NCI-H2107 (cell line): ENCODE measurements at places on chromosomes 7 and 10.

DNA sequence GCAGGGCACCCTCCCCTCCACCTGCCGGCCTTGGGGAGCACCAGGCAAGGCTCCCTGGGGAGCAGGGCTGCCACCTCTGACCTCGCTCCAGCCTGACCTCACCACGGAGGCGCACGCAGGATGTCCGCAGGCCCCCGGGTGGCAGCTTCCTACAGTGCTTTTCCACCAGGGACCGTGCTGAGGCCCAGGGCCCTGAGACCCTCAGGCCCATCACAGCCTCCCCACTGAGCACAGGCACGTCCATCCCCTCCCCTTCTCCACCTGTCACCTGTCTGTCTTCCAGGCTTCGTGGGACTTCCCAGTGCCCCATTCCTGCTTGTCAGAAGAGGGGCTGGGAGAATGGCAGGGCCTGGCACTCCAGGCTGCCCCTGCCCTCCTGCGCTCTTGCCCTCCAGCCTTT, 90.1 kb downstream of the LHPP start:
- no peak for DNase-seq

- DNase-seq: no peak
Measured at GRCh38 chr7:150566123-150566522, 1.1 kb upstream of the GIMAP4 start.

- no peak for DNase-seq
Measured at GRCh38 chr7:141646826-141647480, 55.0 kb downstream of the DENND11 start.

GRCh38 chr7:39073432-39073831, 95.7 kb downstream of the POU6F2 start:
- no peak for DNase-seq

DNA sequence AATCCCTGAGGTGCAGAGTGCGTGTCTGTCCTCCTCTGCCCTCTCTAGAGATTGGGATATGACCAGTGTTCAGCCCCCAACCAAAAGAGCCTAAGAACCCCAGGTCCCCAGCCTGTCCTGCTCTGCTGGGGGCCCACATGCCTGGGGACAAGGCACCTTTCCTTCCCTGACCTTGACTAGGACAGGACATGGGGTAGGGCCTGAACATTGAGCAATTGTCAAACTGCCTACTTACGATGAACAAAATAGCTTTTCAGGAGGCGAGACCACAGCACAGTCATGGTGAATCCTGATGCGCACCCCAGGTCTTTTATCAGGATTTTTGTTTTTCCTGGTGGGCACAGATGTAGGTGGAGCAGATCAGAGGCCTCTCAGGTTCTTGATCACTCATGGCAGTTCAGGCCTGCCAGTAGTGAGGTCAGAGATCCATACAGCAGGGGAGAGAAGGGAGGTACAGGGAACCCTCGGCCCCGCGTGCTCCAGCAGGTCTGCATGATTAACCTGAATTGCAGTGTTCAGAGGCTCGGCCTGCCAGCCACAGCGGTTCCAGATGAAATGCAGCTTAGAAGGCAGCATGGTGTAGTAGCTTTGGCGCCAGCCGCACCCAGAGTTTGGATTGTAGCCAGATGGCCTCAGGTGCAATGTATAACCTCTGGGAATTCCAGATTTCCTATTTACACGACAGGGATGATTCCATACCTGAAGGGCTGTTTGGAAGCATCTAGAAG, 191.3 kb downstream of the CUX1 start:
- peak; percentile 57 for DNase-seq

DNA sequence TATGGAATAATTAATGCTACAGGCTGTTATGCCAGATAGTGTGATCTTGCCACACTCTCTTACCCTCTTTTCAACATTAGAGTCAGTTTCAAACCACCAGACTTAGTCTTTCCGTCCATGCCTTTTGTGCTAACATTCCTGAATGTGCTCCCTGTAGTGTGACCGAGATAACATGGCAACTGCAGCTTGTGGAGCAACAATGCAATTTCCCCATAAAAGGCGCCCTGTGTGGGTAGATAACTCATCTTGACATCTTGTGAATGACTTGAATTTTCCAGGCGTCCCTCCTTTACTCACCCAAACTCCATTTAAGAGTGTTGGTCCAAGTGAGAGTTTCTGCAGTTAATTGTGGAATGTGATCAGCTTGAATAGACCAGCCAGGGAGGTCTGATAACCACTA, 99.6 kb downstream of the DNAH11 start:
- no peak for DNase-seq

- no peak for DNase-seq
Measured at GRCh38 chr10:62021128-62021665, 119.7 kb downstream of the ARID5B start.

GRCh38 chr7:78296046-78296597, 497.5 kb downstream of the PHTF2 start:
- no peak for DNase-seq
